ENCODE measurements at places on chromosomes 6 and 20. TPM values are rescaled to one million over a fixed set of nuclear protein-coding genes. Genes with fewer than 3 reads are reported as not detected.

DNA sequence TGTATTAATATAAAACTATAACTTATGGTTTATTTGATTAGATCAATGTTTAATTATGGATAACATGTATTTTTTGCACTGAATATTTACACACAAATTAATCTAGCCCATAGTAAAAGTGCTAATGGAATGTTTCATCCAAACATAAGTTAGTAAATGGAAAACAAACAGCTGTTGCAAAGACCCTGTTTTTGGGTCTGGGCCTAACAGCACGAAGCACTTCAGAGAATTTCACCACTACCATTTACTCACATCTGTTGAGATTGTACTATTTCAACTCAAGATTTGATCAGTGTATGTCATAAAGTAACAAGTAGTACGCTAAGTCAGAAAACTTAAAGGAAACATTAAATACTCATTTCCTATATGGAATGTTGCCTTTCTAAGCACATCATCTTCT, 359.6 kb downstream of the LAMA2 start:
- DNase-seq = no peak

- DNase-seq = no peak
Measured at GRCh38 chr6:47438481-47439347, 38.9 kb upstream of the CD2AP start.

DNA sequence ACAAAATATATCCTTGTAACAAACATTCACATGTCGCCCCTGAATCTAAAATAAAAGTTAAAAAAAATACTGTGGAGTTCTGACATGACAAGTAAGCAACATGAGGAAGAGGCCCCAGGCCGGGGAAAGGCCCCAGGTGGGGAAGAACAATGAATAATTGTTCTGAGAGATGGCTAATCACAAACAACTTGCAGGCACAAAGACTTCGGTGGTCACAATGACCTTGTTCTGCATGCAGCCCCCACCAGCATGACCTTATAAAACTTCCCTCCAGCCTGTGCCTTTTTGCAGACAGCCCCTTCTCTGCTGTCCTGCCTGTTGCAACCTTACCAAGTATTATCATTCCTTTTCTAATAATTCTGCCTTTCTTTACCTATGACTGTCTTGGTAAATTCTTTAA, 95.7 kb upstream of the MYLIP start:
- no peak for DNase-seq

DNA sequence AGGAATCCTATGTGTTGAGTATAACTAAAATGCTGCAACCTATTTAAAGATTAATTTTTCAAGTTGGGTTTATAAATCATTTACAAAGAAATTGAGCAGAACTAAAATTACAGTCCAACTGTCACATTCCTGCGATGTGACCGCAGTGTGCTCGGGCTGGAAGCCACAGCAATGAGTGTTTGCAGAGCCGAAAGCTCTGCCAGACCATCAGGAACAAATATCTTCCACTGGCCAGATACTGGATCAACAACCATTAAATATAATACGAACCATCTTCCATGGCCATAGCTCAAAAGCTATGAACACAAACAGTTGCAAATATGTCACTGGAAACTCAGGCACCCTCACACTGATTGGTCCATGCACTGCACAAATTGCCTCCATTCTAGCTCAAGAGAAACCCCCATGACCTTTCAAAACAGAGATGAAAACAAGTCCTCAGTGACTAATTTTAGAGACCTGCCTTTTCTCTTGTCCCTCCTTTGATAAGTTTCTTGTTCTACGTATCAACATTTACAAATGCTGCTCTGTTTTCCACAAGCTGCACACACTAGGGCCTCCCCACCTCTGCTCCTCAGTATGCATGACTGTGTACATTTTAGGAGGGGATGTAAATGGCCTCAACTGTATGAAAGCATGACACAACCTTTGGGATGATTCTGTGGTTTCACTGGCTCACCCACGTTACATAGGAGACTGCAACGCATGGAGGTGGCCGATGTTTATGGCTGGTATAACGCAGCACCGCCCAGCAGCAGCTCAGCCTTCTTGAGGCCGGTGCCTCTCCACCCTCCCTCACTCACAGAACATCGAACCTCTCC, 171.7 kb downstream of the WDR27 start:
- peak; percentile 89 for DNase-seq

- DNase-seq = no peak
Measured at GRCh38 chr6:167839343-167839742, 12.6 kb downstream of the AFDN start.

DNA sequence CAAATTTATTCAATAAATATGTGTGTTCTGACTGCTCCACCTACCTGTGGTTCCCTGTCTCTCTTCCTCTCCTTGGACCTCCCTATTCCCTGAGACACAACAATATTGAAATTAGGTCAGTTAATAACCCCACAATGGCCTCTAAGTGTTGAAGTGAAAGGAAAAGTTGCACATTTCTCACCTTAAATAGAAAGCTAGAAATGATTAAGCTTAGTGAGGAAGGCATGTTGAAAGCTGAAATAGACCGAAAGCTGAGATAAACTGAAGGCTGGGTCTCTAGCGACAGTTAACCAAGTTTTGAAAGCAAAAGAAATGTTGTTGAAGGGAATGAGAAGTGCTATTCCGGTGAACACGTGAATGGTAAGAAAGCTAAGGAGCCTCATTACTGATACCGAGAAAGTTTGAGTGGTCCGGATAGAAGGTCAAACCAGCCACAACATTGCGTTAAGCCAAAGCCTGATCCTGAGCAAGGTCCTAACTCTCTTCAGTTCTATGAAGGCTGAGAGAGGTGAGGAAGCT, 34.1 kb downstream of the UST start:
- no peak for DNase-seq

The PI16 gene
- total RNA-seq = 1.8 TPM

Data from osteoblast (primary cell).